ENCODE measurements at places on chromosomes 4 and X. TPM values are rescaled to one million over a fixed set of nuclear protein-coding genes. Genes with fewer than 3 reads are reported as not detected.
A peak's percentile ranks its signal among the peaks of the same experiment; 100 is the strongest.

The PAGE4 gene
- not detected for total RNA-seq

The ADGRG2 gene
- total RNA-seq: not detected

DNA sequence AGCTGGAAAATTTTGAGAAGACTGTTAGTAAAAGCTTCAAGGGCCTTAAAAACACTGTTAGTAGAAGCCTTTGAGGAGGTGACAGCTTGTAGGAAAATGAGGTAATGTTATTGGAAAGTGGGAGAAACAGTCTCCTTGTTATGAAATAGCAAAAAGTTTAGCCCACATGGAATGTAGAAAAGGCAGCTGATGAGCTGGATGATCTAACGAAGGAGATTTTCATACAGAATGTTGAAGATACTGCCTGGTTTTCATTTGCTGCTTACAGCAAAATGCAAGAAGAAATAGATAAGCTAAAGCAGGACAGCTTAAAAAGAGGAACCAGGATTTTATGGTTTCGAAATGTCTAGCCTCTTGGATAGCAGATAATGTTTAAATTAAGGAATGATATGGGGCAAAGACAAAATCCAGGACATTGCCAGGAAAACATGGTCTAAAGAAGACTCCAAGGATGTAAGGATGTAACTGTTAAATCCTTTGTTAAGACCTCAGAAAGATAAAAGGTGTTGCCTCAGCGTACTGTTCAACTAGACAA, 10.2 kb upstream of the STBD1 start:
- no peak for DNase-seq

DNA sequence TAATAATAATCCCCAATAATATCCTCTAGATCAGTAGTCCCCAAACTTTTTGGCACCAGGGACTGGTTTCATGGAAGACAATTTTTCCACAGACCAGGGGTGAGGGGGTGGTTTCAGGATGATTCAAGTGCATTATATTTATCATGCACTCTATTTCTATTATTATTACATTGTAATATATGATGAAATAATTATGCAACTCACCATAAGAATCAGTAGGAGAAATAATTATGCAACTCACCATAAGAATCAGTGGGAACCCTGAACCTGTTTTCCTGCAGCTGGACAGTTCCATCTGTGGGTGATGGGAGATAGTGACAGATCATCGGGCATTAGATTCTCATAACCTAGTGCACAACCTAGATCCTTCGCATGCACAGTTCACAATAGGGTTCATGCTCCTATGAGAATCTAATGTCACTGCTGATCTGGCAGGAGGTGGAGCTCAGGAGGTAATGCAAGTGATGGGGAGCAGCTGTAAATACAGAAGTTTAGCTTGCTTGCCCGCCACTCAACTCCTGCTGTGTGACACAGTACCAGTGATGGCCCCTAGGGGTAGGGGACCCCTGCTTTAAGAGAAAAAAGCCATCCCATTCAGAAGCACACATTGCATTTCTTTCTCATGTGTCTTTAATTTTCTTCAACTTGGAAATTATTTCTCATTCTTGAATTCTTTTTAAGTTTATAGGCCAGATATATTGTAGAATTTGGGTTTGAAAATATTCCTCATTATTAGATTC, 16.0 kb upstream of the SH3RF1 start:
- DNase-seq: peak; percentile 44

The GLOD5 gene
- total RNA-seq: not detected

All from activated CD4-positive, alpha-beta T cell treated with anti-CD3 and anti-CD28 coated beads, Interleukin-2, amount 10 ng/mL, durations not matched to agents 24 days and 14 days (primary cell).